Sigmoid colon (tissue), 7 donors: ENCODE measurements at places on chromosomes 2 and 18. TPM values are rescaled to one million over a fixed set of nuclear protein-coding genes. Genes with fewer than 3 reads are reported as not detected.
A peak's percentile ranks its signal among the peaks of the same experiment; 100 is the strongest.

Gene NR4A2
- 5.0 TPM for total RNA-seq

Gene PIAS2
- total RNA-seq: 32.9 TPM

Gene ALLC
- not detected for total RNA-seq

Gene CHST10
- 6.8 TPM for total RNA-seq

DNA sequence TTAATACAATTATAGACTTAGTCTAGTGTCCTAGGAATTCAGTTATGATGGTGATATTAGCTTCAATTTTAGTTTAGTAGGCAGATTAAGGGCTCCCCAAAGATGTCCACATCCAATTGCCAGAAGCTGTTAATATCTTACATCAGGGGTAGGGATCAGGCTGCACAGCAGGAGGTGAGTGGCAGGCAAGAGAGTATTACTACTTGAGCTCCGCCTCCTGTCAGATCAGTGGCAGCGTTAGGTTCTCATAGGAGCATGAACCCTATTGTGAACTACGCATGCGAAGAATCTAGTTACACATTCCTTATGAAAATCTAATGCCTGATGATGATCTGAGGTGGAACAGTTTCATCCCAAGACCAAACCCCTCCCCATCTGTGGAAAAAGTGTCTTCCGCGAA, 54.9 kb downstream of the NYAP2 start:
- DNase-seq: no peak

- DNase-seq: no peak
Observed at GRCh38 chr2:31381601-31382000, 32.9 kb downstream of the XDH start.

GRCh38 chr2:119711352-119711751, 32.4 kb downstream of the TMEM177 start:
- no peak for DNase-seq

- no peak for DNase-seq
Observed at GRCh38 chr2:221458578-221458977, 113.5 kb downstream of the EPHA4 start.

DNA sequence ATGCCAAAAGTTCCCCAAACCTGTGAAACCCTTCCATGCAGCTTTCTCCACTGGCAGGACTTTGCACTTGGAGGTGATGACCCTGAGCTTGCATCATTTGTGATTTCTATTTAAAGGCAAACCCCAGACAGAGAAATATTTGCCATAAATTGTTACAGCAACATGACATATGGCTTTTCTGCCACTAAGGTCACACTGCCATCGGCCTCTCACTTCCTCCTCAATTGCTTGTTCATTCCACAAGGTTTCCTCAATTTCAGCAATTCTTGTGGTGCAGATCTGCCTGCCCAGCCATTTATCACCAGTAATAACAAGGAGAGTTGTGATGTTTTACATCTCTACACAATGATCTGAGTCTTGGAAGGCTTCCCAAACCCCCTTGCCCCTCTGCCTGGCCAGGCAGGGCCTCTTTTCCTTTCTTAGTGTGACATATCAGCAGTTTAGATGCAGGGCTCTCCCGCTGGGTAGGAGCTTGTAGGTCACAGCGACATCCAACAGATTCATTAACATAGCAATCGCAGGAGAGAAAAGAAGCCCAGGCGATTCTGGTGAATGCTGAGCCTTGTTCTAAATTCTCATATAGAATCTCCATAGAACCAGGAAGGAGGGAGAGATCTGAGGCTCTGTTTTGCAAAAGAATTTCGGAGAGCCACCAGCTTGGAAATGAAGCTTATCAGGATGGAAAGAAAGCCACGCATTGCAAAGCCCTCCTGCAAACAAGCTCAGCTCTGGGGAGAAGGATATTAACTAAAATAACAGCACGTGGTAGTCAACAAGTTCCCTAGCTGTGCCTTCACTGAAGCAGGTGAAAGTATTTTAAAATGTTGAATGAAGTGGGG, 46.7 kb upstream of the ITGA6 start:
- DNase-seq: no peak

DNA sequence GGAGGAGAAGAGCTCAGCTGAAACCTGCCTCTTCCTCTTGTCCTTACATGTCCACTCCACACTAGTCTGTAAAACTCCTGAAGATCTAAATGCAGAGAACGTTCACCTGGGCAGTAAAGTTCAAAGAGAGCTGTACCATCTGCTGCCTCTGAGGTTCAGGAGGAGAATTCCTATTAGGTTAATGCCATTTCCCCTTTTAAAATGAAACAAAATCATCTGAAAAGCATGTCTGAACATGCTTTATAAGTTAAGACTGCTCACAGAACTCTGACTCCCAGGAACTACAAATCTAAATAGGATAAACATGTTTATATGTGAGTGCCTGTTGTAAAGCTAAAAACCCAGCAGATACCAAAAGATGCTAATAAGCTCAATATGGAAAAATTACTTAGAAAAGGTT, 164.4 kb downstream of the AFF3 start:
- DNase-seq: no peak

DNA sequence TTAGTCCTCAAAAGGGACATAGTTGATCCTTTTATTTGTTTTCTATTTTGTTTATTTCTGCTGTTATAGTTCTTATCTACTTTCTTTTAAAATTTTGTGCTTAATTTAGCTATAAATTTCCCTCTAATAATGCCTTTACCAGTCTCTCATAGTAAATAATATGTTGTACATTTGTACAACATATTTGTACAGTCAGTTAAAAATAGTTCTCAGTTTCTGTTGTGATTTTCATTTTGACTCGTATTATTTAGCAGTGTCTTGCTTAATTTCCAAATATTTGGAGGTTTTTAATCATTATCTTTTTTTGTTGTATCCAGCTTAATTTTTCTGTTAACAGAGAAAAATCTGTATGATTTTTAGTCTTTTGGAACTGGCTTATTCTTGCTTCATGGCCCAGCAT, 443.6 kb upstream of the TRIB2 start:
- no peak for DNase-seq

DNA sequence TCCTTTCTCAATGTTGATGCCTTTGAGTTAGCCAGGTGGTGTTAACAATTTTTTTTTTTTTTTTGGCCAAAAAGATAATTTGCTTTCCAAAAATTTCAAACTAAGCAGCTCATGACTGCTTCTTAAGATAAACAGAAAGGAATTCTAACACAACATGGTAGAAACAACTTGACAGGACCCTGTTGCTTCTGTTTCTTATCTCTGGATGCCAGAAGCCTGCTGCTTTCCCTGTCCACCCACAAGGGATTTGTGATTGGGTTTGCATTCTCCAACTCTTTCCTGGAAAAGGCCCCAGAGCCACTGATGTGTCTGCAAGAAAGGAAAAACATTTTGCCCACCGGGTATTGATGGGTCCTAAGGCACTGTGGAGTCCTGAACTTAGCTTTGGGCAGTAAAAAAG, 217.2 kb upstream of the PKDCC start:
- no peak for DNase-seq

- DNase-seq: no peak
Observed at GRCh38 chr18:27599202-27599829, 414.2 kb upstream of the CHST9 start.

DNA sequence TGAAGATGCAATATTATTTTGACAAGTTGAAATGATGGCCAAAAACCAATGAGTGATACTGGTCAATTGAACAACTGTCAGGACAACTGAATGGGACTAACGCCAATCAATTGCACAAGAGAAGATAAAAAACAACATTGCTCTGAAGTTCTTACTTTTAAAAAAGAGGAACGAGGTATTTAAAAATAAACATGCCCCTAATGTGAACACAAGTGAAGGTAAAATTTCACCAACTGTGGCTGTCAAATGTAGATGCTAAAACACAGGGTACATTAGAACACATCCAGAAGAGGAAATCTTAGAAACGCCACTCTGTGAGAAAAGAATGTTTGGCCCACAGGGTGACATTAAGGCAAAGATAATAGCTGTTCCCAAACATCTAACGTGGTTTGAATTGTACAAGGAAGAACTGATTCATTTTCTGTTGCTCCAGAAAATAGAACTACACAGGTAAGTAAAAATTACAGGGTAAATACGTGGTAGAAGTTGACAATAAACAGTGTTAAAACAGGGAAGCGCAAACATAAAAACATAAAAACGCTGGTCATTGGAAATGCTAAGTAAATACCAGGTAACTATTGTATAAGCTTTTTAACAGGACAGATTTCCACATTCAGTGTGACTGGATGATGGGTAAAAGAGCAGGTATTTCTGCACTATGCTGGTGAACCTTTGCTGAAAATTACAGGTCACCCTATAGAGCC, 20.3 kb downstream of the LONRF2 start:
- DNase-seq: no peak

DNA sequence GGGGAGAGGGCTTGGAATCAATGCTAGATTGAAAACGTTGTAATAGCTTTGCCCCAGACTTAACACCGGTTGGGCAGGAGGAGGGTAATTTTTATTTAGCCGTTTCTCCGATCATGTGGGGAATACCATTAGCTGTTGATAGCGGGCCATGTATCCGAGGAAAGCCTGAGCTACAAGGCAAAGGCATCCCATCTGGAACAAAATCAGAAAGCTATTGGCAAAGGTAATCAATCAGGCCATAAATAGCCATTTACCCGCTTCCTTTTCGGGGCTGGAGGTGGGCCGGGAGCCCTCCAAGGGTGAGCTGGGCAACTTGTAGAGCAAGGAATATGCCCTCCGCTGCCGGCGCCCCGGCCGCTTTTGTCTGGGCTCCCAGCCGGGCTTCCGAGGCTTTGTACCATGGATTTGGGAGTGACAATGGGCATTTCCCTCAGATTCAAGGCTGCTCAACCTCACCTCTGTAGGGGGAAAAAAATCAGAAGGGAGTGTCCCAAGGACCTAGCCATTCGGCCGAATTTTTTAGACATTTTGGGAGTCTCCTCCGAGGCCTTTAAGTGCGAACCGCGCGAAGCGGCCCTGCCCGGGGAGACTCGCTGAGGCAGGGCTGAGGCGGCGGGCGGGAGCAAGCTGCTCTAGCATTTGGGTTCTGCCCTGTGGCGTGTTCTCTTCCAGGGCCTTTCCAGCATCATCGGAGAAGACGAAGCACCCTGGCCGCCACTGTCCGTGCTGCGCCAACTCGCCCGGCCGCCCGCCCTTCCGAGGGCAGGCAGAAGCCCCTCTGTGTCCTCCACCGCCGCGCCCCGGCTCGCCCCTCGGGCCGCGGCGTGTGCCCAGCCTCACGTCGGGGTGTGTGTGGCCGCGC, 1.1 kb upstream of the HOXD9 start:
- peak; percentile 40 for DNase-seq

- no peak for DNase-seq
Observed at GRCh38 chr2:42404676-42405075, 43.7 kb upstream of the COX7A2L start.

- DNase-seq: no peak
Observed at GRCh38 chr18:55672574-55673361, 84.8 kb upstream of the TCF4 start.

DNA sequence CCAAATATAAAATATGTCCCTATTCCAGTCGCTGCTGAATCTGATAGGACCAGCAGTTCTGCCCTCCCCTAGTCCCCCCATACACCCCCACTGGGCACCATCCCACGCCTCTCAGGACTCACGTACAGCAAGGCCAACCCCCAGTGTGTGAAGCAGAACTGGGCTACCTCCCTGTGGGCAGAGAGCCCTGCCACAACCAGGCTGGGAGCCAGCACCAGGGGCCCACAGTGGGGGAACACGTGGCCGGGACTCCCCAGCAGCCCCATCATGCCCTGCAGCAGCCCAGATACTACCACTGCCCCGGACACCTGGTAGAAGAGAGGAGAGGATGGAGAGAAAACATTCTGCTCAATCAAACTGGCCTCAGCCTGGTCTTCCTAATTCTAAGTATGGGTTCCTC, 1.3 kb downstream of the SLC23A3 start:
- no peak for DNase-seq
